ENCODE measurements at places on chromosomes 5 and 9.
A peak's percentile ranks its signal among the peaks of the same experiment; 100 is the strongest.

- DNase-seq, result no peak
These were observed 131.9 kb upstream of the ANKH start for GRCh38 chr5:15003511-15003920.

DNA sequence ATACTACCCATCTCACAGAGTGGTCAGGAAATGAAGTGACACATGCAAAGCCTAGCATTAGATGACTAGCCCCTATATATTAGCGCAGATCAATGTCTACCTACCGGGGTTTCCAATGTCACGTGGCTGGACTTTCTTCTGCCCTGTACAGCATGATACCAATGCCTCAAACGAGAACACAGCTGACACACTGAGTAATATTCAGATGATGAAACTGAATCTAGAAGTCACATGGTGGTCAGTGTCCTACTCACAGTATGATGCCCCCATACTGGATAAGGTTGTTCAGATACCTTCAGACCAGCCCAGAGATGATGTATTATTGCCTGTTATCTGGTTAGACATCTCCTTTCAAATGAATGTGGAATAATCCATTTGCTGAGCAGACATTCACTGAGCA lies 71.1 kb upstream of the FRRS1L start:
- no peak for DNase-seq

DNA sequence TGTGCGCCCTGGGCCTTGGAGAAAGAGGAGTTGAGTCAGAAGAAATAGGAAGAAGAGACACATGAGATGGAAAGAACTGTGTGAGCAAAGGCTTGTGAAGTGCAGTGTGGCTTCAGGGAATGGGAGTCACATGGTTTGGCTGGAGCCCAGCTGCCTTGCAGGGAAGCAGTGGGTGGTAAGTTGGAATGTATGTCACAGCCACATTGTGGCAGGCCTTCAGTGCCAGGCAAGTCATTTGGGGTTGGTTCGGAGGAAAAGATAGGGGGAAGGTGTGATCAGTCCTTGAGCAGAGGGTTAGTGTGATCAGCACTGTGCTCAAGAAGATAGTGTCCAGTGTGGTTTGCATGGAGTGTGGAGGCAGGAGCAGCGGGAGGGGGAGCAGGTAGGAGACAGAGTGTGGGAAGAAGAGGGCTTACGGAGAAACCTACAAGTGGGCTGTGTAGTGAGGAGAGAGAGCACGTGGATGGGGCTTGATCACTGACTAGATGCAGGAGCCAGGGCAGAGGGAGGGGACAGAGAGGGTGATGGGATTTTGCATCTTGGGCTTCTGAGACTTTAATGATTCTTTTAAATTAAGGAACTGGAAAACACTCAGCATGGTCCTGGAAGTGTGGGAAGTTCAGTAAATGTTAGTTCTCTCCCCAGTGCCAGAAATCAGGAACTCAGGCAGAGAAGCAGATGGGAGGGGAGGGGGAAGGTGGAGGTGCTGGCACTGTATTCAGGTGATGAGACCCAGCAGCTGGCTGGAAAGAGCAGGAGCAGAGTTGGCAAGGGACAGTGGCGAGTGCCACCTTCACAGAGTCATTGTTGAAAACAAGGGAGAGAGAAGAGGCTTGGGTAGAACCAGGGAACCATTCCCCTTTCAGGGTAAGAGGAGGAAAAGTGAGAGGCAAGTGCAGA lies 46.6 kb downstream of the ARHGAP26 start:
- no peak for DNase-seq

DNA sequence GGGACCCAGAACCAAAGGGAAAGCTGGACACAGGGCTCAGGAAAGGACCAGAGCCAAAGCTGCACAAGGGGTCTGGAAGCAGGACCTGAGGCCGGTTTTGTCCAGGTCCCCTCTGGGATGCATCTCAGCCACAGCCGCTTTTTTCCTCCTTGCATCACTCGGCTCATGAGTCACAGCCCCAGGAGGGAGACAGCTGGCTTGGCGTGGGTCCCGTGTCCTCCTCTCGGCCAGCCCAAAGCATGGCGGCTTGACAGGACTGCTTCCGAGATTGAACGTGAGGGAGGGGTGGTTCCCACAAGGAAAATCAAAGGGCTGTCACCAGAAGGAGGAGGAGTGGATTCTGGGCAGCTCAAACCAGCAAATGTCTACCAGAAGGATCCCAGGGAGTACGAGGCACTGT lies 56.7 kb upstream of the CPLX2 start:
- DNase-seq, result peak; percentile 42

DNA sequence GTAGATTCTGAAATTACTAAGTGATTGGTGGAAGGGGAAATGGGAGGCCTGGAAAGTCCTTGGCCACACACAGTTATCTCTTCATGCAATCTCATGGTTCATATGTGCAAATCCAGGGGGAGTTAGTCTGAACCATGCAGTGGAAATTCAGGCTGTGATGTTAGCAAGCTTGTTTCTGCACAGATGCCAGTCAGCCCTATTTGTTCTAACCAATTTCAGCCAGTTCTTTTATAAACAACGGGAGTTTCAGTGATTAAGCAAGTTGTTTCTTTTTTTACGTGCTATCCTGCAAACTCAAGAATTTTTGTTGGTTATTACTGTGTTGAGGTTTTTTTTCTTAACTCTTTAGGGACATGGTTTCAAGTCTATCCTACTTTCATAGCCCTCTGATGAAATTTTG lies 298.0 kb downstream of the FER start:
- no peak for DNase-seq

DNA sequence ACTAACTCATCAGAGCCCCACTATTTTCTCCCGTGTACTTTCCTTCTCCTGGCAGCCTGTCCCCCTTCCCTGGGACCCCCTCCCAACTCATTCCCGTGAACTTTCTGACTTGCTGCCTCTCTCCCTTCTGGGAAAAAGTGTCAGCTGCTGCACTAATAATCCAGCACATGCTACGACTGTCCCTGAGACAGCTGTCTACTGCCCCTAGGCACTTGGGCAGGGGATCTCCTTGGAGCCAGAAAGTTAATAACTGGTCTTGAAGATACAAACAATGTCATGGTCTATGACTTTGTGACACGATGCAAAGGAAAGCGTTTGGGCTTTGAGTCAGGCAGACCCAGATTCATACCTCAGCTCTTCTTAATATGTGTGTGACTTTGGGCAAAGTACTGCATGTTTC lies 10.1 kb upstream of the RNF183 start:
- no peak for DNase-seq

DNA sequence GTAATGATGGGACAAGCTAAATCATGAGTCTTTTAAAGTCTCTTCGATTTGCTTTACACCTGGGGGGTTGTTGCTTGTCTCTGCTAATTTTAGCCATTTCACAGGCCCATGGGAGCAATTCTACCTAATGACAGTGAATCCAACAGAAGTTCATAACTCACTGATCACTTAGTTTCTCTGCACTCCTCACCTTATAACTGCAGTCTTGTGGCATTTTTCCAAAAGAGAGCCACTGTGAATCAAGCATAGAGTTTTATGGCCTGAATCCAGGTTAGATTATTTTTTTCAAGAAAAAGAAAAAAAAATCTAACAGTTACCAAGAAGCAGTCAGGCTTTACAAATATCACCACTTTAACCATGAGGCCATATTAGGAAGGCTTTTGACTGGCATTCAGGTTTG lies 1.5 kb upstream of the IL7R start:
- DNase-seq, result no peak

DNA sequence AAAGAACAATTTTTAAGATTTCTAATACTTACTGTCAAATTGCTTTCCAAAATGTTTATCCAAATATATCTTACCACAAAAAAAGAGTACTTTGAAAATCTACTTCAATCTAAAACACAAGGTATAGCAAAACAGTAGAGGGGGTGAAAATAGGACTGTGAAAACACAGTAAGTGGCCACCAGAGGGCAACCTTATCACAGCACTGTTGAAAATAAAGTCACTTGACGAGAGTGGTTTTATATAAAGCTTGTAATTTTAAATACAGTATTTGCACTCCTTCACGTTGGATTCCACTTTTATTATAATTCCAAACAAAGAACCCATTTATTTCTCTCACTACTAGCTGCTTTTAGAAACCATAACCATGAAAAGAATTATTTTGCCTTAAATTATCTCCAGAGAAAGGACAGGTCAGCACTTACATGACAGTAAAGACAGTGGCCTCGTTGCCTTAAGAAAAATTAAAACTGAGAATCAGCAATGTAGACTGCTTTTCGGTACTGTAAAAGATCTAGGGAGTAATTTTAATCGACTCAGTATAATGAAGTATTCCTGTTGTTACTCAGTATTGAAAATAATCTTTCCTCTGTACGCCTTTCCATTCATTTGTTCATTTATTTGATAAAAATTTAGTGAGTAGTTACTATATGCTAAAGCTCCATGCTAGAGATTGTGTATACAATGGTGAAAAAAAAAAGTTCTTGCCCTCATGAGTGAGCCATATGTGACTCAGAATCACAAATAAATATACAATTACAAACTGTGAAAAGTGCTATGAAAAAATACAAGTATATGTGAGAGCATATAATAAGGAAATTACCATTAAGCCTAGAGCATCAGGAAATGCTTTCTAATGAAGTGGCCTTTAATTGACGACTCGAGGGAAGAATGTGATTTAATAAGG lies 40.0 kb upstream of the CDK5RAP2 start:
- DNase-seq, result peak; percentile 35

- DNase-seq, result no peak
These were observed 44.3 kb downstream of the TMEM252 start for GRCh38 chr9:68496356-68496755.

GRCh38 chr9:5436441-5436840 lies 1.3 kb downstream of the PLGRKT start:
- no peak for DNase-seq

GRCh38 chr9:91843093-91843492 lies 106.9 kb downstream of the ROR2 start:
- no peak for DNase-seq

DNA sequence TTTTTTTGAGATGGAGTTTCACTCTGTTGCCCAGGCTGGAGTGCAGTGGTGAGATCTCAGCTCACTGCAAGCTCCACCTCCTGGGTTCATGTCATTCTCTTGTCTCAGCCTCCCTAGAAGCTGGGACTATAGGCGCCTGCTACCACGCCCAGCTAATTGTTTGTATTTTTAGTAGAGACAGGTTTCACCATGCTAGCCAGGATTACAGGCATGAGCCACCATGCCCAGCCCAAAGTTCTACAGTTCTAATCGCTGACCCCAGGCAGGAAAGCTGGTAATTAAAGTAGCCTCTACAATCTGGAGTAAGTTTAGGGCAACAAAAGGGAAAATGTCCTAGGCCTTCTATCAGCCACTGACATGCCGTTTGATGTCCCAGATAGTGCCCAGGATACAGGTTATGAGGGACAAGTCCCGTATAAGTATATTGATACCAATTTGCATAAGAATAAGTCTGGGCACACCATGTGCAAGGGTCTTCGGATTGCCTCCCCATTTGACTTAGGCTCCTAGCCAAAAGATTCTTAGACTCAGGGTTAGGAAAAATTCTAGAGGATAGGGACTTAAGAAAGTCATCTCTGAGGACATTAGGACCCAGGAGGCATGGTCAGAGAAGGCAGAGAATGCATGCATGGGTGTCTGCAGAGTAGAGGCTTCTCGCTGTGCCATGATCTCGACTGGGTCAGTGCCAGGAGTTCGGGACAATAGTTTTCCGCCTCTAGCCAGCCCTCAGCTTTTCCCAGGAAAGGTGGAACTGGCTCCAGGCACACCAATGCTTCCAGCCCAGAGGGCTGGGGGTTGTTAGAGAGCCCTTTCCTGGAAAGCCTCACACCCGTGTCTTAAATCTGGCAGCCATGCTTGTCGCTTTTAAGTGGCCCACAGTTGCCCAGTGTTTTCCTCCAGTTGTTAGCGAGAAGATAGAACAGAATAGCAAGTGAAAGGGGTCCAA lies 1111.1 kb downstream of the TAF11L14 start:
- DNase-seq, result no peak
